ENCODE measurements at places on chromosomes 6 and 20.
A peak's percentile ranks its signal among the peaks of the same experiment; 100 is the strongest.

- no peak for DNase-seq
Observed at GRCh38 chr6:57262901-57263694, 41.0 kb upstream of the RAB23 start.

DNA sequence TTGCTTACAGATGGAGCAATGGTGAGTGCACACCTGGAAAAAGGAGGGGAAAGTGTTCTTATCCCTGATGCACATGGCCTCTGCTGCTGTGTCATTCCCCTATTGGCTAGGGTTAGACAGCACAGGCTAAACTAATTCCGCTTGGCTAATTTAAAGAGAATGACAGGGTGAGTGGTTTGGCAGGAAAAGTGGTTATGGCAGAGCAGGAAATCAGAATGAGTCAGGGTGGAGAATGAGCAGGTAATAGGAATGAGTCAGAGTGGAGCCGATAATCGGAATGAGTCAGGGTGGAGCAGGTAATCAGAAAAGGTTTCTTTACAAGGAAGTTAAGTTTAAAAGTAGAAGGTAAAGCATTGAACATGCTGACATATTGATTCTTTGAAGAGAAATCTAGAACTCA, 355.5 kb upstream of the HTR1E start:
- no peak for DNase-seq

DNA sequence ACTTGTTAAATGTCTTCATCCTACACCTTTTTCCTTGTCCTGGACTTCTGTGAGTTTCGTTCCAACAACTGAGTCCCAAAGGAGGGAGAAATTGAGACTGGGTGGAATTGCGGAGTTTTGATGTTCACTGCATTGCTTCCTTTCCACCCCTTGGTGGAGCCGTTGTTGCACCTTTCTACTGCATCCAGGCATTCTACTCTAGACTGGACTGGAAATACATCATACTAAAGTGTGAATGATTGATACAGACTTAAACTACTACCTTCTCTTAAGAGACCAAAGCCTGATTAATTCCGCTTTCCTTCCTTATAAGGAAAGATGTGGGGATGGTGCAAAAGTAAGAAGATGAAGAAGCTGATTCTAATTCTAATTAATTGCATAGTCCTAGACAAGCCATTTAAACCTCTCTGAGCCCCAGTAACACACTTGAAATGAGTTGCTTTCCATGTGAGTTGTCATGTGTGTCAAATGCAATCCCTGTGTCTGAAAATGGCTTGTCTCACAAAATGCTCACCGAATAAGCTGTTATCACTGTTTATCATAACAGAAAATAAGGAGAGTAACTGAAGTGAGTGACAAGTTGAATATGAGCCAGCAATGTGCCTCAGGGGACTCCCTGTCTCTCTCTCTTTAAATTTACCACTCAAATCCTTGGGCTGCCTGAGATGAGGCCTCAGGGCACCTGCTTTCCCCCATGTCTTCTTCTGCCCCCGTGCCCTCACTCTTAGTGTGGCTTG, 338.3 kb upstream of the CHD6 start:
- no peak for DNase-seq

DNA sequence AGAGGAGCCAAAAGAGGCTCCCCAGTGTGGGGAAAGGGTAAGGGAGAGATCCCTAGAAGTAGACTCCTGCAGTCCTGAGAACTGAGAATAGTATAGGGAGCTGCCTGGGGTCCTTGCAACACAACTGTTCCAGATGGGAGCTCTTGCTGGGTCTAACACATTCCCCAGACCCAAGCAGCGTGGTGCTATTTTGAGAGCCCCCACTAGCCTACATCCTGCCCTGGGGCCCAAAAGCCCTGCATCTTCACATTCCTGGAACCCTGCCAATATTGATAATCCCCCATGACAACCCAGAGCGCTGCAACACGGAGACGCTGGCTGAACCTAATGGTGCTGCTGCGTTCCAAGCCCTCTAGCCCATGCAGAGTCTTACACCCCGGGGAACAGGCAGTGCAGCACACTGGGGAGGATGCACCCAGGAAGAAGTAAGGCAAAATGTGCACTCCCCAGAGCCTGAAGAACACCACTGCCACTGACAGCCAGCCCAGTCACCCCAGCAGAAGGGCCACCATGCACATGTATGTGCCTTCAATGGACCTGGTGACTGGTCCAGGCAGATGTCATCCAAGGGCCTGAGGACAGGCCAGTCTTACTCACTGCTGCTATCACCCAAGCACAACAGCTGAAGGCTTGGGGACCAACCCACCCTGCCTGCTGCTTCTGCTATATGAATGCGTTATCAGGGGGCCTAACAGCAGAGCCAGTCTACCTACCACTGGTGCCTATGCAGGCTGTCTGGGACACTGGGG, 7.0 kb upstream of the RNF217 start:
- no peak for DNase-seq

DNA sequence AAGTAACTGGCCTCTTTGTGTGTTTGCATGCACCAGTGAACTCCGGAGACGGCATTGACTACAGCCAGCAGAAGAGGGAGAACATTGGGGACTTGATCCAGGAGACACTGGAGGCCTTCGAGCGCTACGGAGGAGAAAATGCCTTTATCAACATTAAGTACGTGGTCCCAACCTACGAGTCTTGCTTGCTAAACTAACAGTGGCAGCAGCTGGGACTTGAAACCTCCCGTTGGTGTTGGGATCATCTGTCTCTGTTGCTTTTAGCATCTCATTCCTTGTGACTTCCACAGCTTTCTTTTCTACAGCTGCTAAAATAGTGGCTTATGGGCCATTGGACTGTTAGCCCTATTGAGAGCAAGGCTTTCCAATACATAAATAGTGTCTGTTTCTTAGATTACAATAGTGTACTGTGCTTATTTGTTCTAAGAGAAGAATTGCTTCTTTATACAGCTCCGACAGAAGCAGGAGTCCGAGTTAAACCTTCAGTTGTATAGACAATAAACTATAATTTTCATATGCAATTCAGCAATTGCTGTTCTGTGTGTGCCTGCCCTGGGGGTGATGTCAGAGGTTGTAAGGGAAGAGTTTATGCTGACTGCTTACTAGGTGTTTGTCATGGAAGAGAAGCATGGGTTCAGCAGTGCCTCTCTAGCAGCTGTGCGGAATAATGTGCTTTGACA, 99.6 kb upstream of the QKI start:
- DNase-seq, result no peak

DNA sequence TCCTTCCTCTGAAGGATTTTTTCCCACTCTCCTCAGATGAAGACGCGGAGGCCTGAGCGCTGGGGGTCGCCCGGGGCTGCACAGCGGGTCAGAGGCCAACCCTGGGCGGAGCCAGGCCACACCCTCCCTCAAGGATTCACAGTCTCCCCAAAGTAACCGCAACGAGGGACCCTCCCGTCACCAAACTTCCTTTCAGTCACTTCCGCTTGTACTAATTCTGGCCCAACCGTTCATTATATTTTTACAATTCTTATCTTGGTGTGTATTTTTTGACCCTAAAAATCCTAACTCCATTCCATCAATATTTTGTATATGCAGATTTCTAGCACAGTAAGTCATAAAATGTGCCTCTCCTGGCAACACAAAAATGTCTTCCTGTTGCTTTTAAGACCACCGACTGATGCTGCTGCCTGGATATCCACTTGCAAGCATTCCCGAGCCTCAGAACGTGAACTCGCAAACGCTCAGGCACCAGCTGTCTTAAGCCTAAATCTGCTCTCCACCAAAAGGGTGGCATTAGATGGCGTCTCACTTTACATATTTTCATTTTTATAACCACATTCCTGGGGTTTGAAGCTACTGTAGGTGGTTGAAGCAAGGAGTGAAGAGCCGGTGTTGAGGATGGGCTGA, 128.0 kb downstream of the DLL1 start:
- no peak for DNase-seq

DNA sequence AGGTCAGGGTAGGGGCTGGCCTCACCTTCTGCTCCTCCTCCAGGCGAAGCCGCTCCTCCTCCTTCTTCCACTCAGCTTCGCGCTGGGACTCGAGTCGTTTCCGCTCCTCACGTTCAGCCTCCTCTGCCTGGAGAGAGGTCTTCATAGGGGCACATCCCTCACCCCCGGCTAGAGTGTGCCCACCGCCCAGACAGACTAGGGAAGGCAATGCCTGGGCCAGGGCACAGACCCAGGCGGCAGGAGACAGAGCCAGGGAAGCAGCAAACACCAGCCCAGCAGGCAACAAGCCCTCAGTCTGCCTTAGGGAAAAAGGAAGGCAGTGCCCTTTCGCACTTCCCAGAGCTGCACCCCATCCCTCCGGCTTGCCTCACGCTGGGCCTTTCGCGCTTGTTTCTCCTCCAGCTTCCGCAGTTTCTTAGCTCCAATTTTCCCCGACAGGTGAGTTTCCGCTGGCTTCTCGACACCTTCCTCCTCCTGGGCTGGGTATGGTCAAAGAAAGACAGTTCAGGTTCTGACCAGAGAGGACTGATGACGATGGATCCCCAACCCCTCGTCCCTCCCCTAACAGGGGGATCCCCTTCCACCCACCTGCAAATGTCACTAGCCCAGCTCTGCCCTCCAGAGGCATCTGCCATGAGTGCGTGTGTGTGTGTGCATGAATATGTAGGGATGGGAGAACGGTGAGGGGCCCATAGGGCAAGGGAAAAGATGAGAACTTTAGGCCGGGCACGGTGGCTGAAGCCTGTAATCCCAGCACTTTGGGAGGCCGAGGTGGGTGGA, 4.3 kb downstream of the DDRGK1 start:
- no peak for DNase-seq

DNA sequence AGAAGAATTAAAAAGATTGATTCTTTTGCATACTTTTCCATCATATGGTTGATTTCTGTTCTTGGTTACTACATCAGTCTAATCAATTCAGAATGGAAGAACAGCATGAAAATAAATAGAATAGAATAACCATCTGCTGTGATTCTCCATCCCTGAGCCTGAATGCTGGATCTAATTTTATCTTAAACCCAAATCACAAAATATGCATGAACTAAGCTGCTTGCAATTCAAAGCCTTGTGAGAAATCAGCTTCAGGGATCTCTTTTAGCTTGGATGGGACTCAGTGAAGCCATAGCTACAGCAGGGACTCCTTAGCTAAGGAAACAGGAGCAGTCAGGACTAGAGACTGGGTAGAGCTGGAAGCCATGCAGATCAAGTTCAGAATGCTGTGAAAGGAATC, 74.1 kb downstream of the TPBG start:
- DNase-seq, result no peak

- no peak for DNase-seq
Observed at GRCh38 chr6:25051083-25051482, 115.3 kb upstream of the RIPOR2 start.

DNA sequence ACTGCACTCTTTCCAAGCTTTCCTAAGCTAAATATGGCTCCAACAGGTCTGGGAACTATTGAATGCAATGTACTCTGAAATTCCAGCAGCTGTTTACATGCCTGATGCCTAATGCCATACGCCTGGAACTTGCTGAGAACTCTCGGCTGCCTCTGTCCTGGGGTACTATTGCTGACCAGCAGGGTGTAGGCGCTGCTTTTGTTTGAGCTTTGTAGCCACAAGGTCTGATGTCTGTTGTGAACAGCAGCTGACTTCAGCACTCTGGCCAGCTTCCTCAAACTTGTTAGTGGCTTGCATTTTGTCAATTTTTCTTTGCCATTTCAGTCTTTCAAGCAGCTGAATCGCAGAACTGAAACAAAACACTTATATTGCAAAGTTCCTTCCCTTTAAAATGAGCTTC, 26.7 kb downstream of the SAYSD1 start:
- DNase-seq, result no peak

GRCh38 chr6:141264101-141264500, 868.6 kb upstream of the GJE1 start:
- DNase-seq, result no peak

DNA sequence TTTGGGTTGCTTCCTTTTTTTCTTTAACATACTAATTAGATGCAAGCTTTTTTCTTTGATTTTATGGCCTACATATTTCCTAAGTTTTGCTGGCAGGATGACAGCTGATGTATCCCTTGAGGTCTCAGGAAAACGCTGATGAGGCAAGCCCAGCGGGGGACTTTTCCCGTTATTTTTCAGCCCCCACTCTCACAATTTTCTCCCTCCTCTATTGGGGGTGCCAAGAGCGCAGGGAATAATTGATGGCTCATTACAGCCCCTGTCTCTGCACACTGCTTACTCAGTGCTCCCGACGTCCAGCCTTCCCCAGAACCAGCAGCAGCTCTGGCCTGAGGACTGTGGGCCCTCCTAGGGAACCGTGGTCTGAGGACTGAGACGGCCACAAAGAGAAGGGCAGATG, 38.6 kb upstream of the VSTM2L start:
- no peak for DNase-seq

GRCh38 chr6:13581700-13582229, 7.4 kb downstream of the SIRT5 start:
- DNase-seq, result no peak

DNA sequence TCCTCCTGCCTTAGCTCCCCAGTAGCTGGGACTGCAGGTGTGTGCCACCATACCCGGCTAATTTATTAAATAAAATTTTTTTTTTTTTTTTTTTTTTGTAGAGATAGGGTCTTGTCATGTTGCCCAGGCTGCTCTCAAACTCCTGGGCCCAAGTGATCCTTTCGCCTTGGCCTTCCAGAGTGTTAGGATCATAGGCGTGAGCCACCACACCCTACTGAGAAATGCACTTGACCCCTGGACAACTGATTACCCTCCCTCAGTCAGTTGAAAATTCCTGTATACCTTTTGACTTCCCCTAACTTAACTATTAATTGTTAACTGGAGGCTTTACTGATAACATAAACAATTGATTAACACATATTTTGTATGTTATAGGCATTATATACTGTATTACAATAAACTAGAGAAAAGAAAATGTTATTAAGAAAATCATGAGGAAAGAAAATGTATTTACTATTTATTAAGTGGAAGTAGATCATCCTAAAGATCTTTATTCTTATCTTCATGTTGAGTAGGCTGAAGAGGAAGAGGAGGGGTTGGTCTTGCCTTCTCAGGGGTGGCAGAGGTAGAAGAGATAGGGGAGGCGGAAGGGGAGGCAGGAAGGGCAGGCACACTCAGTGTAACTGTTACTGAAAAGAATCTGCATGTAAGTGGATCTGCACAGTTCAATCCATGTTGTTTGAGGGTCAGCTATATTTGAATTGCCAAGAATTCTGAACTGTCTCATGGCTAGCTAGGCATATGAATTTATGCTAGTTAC, 104.3 kb downstream of the FARS2 start:
- no peak for DNase-seq

- no peak for DNase-seq
Observed at GRCh38 chr20:1190847-1191246, 6.1 kb upstream of the TMEM74B start.

- DNase-seq, result peak; percentile 88
Observed at GRCh38 chr6:33343953-33344611, 26.5 kb upstream of the ZBTB22 start.

DNA sequence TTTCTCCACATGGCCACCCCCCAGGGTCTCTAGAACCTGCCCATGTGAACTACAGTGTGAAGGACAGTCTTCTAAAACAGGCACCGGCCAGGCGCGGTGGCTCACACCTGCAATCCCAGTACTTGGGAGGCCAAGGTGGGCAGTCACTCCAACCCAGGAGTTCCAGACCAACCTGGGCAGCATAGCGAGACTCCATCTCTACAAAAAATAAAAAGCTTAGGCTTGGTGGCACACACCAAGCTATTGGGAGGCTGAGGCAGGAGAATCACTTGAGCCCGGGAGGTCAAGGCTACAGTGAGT, 13.7 kb downstream of the ACSS1 start:
- DNase-seq, result no peak
